ENCODE measurements at places on chromosomes 4 and X.
A peak's percentile ranks its signal among the peaks of the same experiment; 100 is the strongest.

DNA sequence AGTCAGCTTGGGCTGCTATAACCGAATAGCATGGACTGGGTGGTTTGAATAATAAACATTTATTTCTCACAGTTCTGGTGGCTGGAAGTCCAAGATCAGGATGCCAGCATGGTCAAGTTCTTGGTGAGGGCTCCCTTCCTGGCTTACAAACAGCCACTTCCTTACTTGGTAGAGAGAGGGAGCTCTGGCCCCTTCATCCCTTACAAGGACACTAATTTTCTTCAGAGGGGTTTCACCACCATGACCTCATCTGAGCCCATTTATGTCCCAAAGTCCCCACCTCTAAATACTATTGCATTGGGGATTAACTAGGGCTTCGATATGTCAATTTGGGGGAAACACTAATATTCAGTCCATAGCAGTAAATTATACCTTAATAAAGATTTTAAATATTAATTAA is 61.8 kb downstream of the CLNK start:
- no peak for DNase-seq

DNA sequence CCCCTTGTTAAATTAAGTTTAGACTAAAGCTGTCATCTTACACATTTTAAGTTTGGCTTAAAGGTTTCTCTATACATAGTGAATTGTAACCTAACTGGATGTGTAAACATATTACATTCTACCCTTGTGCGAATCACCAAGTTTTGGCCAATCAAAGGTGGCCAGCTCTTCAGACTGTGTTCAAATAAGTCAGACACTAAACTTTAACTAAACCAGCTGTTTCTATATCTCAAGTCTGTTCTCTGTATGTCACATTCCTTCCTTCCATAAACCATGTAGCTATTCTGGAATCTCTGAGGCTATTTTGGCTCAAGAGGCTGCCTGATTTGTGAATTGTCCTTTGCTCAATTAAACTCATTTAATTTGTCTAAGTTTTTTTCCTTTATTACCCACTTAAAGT is 6.7 kb downstream of the SULT1B1 start:
- DNase-seq = no peak

- no peak for DNase-seq
These were observed 41.5 kb upstream of the PGRMC1 start for GRCh38 chrX:119194621-119195020.

DNA sequence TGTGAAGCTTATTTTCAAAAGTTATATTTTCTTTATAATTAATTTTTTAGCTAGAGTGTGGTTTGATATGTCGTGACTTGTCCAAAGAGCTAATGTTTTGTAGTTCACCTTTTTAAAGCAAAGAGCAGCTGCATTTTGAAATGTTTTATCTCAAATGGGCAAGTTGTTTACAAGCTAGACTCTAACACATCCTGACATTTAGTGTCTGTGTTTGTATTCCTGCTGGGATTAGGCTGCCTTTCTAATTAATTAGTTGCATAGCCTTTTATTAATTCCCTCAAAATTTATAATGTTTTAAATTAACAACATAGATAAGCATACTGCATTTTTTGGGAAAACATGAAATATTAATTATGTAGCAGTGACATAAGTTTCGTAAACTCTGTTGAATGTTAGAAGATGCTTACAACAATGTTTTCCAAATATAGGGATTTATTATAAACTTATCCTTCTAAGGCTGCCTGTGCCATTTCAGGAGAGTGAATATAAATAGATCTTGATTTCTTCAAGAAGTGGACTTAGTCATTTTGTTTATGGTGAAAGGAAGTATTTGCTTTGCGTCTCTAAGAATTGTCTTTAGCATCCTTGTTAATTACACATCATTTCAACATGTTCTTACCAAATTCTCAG is 37.7 kb upstream of the NUDT6 start:
- DNase-seq = no peak

GRCh38 chr4:171954650-171955049 is 141.4 kb downstream of the GALNTL6 start:
- DNase-seq = no peak

DNA sequence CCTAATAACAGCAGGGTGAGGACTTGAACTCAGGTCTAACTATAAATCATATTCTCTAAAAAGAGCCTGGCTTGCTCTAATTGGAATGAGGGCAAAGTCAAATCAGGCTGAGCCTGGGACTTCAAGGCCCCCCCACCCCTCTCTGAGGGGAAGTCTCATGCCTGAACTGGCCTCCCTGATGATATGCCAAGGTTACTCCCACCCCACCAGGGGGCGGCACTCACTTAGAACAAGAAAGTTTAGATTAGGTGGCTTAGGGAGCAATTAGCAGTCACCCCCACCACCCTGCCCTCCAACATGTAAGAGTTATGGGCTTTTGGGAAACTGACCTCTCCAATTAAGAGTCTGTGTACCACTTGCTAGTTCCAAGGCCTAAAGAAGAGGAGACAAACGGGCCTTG is 2.7 kb downstream of the FOXO4 start:
- DNase-seq = peak; percentile 63

DNA sequence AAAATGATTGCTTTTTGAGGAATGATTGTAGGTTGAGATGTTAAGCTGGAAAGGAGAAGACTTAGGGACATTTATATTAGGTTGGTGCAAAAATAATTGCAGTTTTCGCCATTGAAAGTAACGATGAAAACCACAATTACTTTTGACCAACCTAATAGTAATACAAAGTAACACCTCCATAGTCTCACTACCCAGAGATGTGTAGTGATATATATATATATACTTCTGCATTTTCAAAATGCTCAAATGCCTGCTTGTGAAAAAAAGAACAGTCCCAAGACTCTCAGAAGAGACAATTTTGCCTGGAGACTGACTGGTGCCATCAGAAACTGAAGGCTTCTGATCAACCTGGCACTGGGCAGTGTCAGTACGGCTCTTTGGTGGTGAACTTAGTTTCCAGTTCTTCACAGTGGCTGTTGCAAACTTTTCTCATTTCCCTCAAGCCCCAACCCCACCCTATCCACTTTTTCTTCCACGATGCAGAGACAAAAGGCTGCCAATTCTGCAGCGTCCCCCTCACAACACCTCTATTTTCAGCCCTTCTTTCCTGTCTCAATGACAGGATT is 35.1 kb upstream of the TAPT1 start:
- no peak for DNase-seq

- no peak for DNase-seq
These were observed 646.0 kb upstream of the FAM241A start for GRCh38 chr4:111499291-111499690.

- peak; percentile 53 for DNase-seq
These were observed 46.3 kb downstream of the STARD8 start for GRCh38 chrX:68693481-68694434.

DNA sequence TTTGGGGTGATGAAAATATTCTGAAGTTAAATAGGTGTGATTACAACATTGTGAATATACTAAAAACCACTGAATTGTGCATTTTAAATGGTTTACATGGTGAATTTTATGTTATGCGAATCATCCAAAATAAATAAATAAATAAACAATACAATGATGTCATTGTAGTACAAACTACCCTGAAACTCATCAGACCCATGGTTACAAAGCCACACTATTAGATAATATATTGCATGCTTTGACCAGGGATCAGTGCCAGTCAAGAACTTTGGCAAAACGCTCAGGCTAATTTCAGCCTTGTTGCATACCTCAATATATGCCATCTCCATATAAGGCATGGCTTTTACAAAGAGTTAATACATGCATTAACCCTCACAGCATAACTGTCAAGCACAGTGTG is 45.5 kb upstream of the XIAP start:
- DNase-seq = no peak

GRCh38 chr4:102469806-102470205 is 31.4 kb upstream of the NFKB1 start:
- no peak for DNase-seq

DNA sequence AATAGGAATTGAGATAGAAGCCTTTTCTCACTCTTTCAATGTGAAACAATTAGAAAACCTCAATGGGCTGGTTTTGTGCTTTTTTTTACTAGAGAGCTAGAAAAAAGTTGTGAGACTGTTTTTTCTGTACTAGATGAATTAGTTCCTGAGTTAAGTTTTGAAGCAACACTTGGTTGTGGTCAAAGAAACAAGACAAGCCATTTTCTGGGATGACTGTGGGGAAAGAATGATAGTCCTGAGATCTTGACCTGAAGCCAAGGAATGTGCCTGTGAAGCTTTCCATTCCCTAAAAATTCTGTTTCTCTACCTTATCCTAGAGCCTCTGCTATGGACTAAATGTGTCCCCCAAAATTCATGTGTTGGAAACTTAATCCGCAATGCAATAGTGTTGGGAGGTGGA is 157.8 kb upstream of the TLL1 start:
- no peak for DNase-seq

DNA sequence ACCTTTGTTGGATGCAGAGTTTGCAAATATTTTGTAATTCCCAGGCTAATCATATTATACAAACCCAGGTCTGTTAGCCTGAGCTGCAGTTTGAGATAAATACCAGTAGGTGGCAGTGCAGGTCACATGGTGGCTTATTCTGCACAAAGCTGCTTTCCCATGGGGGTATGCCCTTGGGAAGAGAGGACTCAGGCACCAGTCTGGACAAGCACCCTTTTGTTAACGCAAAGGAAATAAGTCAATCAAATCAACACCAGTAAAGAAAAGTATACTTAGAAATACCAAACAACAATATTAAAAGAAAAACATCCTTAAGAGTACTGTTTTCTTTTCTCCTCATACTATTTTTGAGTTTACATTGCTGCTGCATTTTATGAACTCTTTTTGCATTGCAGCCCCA is 389.0 kb upstream of the ZFP42 start:
- DNase-seq = peak; percentile 27

DNA sequence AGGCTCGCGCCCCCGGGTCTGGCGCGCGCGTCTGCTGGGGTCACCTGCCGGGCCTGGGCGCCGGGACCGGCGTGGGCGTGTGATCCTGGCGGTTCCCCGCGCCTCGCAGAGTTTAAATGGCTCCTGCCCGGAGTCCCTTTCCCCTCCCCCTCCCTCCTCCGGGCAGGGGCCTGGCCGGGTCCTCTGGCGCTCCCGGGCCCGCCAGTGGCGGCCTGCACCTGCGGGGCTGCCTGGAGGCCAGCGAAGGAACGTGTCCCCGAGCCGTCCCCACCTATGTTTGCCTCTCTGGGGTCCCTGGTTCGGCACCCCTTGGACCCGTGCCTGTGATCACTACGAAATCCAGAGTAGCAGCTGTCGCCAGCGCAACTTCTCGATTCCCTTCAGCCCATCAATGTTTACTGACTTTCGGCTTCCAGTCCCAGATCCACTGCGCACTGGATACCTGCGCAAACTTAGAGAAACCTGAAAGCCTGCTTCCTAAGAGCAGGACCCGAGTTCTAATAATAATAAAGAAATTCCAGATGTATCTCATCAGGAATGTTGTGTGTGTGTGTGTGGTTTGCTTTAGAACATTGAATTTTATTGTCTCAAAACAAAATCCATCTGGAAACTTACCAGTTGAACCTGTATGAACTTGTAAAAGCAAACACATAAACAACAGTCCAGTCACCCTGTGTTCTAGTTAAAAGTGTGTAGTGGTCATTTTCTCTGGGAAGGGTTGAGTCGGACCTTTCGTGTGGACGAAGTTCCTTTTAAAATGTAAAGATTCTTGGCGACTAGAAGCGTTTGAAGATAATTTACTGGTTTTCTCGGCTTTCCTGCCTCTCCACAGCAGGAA is 788 bp downstream of the SHROOM2 start:
- DNase-seq = no peak

- no peak for DNase-seq
These were observed 7.1 kb downstream of the TASL start for GRCh38 chrX:30570505-30570904.

- no peak for DNase-seq
These were observed 49.1 kb downstream of the STAG2 start for GRCh38 chrX:124010566-124010965.

- no peak for DNase-seq
These were observed 32.9 kb downstream of the NELFA start for GRCh38 chr4:1975880-1976279.

DNA sequence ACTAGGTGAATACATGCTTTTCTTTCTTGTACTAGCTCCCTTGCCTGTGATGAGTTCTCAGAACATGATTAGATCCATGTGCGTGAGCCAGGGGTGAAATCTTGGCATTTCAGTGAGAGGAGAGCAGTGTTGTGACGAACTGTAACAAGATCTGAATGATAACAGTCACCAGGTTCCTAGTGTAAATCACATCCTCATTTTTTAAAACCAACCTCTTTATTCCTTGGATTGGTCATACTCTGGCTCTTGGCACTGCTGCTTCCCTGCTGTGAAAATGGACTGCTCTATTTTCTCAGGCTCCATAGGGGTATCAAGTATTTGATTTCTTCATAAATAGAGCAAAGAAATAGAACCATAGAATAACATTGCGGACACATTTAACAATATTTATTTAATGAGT is 206.3 kb downstream of the SLC4A4 start:
- no peak for DNase-seq

DNA sequence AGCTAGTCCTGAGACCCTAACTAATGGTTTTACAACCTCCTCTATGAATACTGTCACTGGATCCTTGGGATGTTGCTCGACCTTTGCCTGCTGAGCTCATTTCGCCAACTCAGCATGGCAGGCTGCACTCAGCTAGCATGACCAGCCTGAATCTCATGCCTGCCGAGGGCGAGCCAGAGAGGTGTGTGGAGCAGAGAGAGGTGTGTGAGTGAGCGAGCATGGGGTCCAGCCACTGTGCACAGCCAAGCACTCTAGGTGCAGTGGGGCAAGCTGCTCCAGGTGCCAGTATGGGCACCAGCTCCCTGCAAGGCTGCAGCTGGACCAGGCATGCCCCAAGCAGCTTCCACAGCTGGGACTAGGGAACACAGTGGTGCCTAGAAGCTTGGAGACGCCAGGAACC is 410.9 kb downstream of the PCDH10 start:
- DNase-seq = no peak

GRCh38 chr4:122832732-122833131 is 6.1 kb downstream of the FGF2 start:
- no peak for DNase-seq

GRCh38 chrX:39438603-39439602 is 637.6 kb downstream of the MID1IP1 start:
- DNase-seq = no peak

GRCh38 chr4:81922313-81922712 is 450.6 kb upstream of the RASGEF1B start:
- DNase-seq = no peak

GRCh38 chrX:24426340-24426913 is 38.7 kb upstream of the PDK3 start:
- no peak for DNase-seq

- DNase-seq = no peak
These were observed 67.0 kb downstream of the EFNB1 start for GRCh38 chrX:68895778-68896177.

GRCh38 chrX:153829799-153830639 is at the start of gene PDZD4:
PDZD4 (minus strand) TSS chrX:153830544; CDS start chrX:153830298, 246 bp downstream.
- DNase-seq = no peak

GRCh38 chr4:148874331-148874730 is 432.1 kb upstream of the NR3C2 start:
- no peak for DNase-seq

GRCh38 chr4:114149-114548 is 10.2 kb upstream of the ZNF718 start:
- DNase-seq = no peak

GRCh38 chr4:15003891-15004738 is 1.8 kb downstream of the CPEB2 start:
- peak; percentile 46 for DNase-seq
